ENCODE measurements at places on chromosomes 16 and 17.

- DNase-seq: no peak
Observed at GRCh38 chr16:77788181-77789084, at the start of gene VAT1L. Gene VAT1L, plus strand, starts transcription at chr16:77788564. Its CDS starts 119 bp downstream, at chr16:77788683.

- no peak for DNase-seq
Observed at GRCh38 chr17:73823684-73824083, 179.4 kb upstream of the SDK2 start.

DNA sequence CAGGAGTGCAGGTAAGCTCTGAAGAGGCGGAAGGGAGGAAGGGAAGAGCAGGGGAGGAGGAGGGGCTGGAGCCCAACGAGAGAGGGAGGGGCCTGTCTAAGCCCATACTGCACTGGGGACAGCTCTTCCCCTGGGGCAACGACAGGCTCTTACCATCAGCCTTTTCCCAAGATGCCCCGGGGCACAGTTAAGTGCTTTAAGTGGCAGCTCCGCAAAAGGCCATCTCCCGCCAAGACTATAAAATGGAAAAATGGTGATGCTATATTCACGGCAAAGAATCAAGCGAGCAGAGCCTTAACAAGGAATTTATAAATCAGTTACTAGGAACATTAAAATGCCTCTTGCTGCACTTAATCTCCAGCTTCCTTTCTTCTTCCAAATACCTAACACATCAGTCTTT is 110.2 kb upstream of the NLRP1 start:
- no peak for DNase-seq

DNA sequence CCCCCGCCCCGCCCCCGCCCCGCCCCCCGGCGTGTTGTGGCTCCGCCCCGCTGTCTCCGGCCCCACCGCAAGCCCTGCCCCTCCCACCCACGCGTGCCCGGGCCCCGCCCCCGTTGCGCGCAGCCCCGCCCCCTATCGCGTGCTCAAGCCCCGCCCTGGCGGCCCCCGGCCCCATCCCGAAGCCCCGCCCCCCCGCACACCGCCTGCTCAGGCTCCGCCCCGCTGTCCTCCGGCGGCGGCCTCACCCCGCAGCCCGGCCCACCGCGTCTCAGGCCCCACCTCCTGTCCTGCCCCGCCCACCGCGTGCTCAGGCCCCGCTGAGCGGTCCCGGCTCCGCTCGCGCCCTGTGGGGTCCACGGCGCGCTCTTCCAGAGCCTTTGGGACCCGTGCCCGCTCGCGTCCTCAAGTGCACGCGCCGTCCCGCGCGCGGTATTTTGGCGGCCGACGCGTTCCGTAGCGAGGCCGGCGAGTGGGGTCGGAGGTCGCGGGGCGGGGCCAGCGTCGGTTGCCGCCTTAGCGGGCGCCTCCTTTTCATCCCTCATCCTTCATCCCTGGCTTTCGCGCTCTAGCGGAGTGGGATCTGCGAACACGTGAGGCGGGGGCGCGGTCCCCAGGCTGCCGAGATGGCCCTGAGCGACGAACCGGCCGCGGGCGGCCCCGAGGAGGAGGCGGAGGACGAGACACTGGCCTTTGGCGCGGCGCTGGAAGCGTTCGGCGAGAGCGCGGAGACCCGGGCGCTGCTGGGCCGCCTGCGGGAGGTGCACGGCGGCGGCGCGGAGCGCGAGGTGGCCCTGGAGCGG is at the start of gene TBCD:
TSS of gene TBCD (plus strand) at position 495 of the 800 bp plus-strand sequence. CDS start at position 624, 129 bp downstream.
- DNase-seq: peak; percentile 77

DNA sequence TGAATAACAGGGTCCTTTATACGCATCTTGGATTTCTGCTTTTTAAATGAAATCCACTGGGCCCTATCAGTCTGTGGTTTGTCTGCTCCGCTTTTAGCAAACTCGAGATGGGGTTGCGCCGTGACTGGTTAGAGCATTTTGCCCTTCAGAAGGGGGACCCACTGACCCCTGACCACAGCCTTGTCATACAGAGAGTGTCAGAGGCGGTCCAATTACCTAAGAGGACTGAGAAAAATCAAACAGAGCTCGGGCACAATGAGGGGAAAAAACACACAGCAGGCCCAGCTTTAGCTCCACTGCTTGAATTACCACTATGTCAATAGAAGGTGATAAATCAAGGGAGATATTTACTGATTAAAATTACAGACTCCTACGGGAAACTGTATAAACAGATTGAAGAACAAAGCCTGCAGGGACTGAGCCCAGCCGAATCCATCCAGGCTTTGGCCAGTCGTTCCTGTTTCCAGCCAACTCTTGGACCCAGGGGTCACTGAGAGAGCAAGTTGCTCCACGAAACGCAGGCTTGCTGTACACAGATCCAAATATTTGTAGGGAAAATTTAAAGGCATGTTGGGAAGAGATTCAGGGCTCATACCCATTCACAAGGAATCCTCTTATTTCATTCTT is 131.9 kb upstream of the ZFHX3 start:
- DNase-seq: peak; percentile 53

DNA sequence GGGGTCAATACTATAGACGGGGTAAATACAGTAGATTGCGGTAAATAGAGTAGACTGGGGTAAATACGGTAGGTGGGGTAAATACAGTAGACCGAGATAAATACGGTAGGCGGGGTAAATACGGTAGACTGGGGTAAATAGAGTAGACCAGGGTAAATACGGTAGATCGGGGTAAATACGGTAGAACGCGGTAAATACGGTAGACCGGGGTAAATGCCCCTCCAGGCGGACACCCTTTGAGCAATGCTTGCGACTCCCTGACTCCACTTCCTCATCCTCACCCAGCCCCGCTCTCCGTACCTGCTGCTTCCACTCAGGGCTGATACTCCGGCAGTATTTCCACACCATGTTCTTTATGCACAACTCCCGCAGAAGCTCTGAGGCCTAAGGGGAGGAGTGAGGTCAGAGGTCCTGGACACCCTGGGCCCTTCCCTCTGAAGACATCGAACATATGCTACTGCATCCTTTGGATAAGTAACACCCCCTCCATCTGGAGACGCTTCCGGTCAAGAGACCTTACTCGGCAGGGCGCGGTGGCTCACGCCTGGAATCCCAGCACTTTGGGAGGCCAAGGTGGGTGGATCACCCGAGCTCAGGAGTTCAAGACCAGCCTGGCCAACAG is 13.3 kb upstream of the CRK start:
- DNase-seq: no peak

DNA sequence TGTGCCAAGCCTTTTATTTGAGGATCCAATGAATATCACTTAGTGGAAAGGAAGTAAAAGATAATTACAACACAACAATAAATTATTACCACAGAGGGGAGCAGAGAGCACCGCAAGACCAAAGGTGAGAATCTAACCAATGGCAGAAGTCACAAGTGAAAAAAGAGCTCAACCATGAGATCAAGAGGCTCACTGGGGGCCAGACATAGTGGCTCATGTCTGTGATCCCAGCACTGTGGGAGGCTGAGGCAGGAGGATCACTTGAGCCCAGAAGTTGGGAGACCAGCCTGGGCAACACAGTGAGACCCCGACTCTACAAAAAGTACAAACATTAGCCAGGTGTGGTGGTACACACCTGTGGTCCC is 17.7 kb downstream of the ANKRD11 start:
- DNase-seq: no peak

GRCh38 chr16:11636172-11636721 is 32.0 kb upstream of the SNN start:
- peak; percentile 10 for DNase-seq

- no peak for DNase-seq
Observed at GRCh38 chr17:32849879-32850278, 27.0 kb downstream of the MYO1D start.

DNA sequence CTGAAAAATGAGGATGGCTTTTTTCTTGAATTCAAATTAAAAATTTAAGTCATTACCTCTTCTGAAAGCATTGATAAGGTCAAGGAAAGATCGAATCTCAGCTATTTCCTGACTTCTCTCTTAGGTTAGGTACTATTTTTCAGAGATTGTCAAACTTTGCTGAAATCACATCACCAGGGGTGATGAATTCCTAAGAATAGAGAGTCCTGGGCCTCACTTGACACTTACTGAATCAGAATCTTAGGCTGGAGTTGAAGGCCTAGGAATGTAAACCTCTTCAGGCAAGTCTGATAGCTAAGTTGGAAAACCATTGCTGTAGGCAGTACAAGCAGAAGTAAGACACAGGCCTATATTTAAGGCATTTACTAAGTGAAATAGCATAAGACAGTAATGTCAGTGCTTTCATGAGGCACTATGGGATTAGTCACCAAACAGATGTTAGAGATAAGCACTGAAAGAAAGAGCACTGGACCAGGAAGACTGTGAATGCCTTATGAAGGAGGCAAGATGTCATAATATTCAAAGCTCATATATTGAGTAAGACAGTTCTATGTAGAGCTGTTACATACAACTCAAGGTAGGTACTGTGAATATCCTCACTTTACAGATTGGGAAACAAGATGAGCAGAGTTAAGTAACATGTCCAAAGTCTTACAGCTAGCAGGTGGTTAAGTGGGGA is 21.5 kb downstream of the DCAF7 start:
- no peak for DNase-seq

DNA sequence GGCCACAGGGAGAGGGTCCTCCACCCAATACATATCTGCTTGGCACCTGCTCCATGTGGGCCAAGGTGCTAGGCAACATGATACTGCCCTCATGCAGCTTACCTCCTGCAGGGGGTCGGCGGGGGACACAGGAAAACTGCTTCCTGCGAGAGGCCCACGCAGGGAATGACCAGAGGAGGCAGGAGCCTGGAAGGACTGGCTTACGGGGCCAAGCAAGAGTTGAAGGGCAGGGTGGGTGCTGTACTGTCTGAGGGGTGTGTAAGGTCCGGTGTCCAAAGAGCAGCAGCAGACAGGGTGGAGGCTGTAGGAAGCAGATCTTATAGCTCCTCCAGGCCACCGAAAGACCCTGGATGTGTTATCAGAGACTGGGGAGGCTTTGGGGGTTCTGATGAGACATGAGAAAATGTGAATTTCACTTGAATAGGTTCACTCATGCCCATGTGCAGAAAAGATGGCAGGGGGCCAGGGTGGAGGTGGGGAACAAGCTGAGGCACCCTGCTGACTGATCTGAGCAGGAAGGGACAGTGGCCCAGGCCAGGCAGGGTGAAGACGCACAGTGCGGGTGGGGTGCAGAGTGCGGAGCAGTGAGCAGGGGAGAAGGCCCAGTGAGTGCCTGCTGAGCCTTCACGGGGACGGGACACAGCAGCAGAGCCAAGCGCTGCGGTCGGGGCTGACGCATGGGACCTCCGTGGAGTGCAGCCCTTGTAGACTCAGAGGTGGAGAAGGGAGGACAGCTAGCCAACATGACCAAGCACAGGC is 8.3 kb downstream of the FLCN start:
- DNase-seq: no peak

- no peak for DNase-seq
Observed at GRCh38 chr17:80261159-80261894, 675 bp downstream of the RNF213 start.

- no peak for DNase-seq
Observed at GRCh38 chr17:5661491-5662125, 77.3 kb upstream of the NLRP1 start.

DNA sequence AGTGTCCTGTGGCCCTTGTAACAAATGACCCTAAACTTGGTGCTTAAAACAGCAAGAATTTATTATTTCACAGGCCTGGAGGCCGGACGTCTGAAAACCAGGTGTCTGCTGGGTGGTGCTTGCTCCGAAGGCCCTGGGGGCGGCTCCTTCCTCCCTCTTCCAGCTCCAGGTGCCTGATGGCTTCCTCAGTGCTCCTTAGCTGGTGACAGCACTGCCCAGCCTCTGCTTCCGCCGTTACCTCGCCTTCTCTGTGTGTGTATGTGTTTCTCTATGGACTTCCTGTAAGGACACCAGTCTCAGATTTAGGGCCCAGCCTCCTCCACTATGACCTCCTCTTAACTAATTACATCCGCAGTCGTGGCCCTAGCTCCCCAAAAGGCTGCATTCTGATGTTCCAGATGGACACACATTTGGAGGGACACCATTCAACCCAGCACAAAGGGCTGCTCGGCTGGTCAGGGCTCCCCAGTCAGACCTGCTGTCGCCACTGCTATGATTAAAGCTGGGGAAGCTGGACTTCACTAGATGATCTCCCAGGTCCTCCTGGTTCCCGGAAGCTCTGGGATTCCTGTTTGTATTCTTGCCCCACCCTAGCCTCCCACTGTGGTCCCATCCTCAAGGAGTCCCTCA is 172.8 kb downstream of the IRF8 start:
- DNase-seq: no peak

DNA sequence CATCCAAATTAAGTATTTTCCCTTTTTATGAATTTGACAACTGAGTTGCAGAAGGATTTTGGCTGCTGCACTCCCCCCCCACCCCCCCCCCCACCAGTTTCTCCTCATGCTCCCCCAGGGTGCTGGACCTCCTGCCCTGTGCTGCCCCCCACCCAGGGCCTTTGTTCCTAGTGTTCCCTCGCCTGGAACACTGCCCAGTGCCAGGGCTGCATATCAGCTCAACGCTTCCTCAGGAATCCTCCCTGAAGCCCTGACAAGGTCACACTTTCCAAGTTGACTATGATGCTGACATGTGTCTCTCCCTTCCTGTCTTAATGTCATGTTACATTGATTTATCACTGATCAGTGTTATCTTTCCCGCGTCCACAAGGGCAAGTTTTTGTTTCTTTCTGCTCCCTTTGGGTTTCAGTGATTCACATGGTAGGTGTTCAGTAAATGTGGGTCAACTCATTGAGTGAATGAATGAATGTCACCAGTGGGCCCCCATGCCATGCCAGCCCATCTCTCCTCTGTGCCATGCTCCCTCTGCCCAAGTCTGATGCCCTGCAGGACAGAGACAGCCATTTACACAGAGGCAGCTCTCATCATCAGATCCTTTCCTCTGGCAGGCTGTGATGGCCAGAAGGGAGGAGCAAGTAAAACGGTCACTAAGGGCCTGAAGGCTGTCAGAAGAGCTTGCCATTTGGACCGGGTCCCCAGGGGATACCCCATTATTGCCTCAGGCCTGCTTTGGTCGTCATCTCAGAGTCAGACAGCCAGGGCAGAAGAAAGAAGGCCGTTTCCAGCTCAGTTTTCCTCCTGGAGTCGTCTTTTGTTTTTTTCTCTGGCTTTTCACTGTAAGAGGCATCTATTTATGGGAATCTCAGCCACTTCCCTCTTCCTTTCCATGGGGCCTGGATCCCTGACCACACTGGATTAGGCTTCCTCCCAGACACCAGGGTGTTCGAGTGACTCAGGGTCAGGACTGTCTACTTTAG is 386.2 kb downstream of the SNX29 start:
- no peak for DNase-seq

- DNase-seq: no peak
Observed at GRCh38 chr17:44928136-44928535, 12.8 kb upstream of the GFAP start.

GRCh38 chr16:75222271-75222783 is 3.5 kb downstream of the CTRB1 start:
- no peak for DNase-seq

GRCh38 chr17:57948555-57949420 is 6.4 kb downstream of the CUEDC1 start:
- DNase-seq: no peak

GRCh38 chr17:36525888-36526287 is 8.8 kb downstream of the MYO19 start:
- no peak for DNase-seq

GRCh38 chr16:16126896-16127295 is 96.4 kb downstream of the ABCC6 start:
- no peak for DNase-seq

GRCh38 chr16:22694887-22695382 is 119.0 kb upstream of the HS3ST2 start:
- DNase-seq: no peak

- no peak for DNase-seq
Observed at GRCh38 chr16:50640391-50640790, 40.7 kb downstream of the SNX20 start.

GRCh38 chr17:20256144-20256543 is 211.2 kb downstream of the LGALS9B start:
- no peak for DNase-seq

GRCh38 chr16:8355675-8356074 is 234.6 kb downstream of the TMEM114 start:
- DNase-seq: no peak

- no peak for DNase-seq
Observed at GRCh38 chr17:60832151-60832585, 154.5 kb downstream of the BCAS3 start.

Measured in NCI-H1092 (cell line).